WTC11 (cell line): ENCODE measurements at places on chromosomes 7 and 10.

- peaks cover 18% of the 10 kb centered on the region for H3K4me1 ChIP-seq
- H3K4me3 ChIP-seq = no peak overlapping the region
- H3K27ac ChIP-seq = no peak overlapping the region
- DNase-seq = no peak
- H3K36me3 ChIP-seq = no peaks in the 10 kb centered on the region
- no peaks in the 10 kb centered on the region for H3K27me3 ChIP-seq
Observed at GRCh38 chr10:14060320-14061070, 270.2 kb downstream of the FRMD4A start.

GRCh38 chr10:3787016-3787400, 2.0 kb upstream of the KLF6 start:
- peak overlapping the region; percentile 91; the same call in 1 of the 2 replicates for H3K27ac ChIP-seq
- peaks cover 33% of the 10 kb centered on the region for H3K4me1 ChIP-seq
- H3K36me3 ChIP-seq = peaks cover 8% of the 10 kb centered on the region
- DNase-seq = no peak

GRCh38 chr7:151062399-151063211, 3.2 kb downstream of the SLC4A2 start:
- DNase-seq = peak; percentile 94
- peaks cover 31% of the 10 kb centered on the region for H3K4me1 ChIP-seq
- peaks cover 2% of the 10 kb centered on the region; the same call in 1 of the 2 replicates for H3K27me3 ChIP-seq
- no peak overlapping the region for H3K27ac ChIP-seq
- H3K36me3 ChIP-seq = peaks cover 14% of the 10 kb centered on the region

GRCh38 chr10:74799721-74800221, 26.6 kb upstream of the KAT6B start:
- no peaks in the 10 kb centered on the region for H3K36me3 ChIP-seq
- peaks cover 14% of the 10 kb centered on the region for H3K4me1 ChIP-seq
- no peaks in the 10 kb centered on the region for H3K27me3 ChIP-seq
- H3K4me3 ChIP-seq = no peak overlapping the region
- no peak for DNase-seq

DNA sequence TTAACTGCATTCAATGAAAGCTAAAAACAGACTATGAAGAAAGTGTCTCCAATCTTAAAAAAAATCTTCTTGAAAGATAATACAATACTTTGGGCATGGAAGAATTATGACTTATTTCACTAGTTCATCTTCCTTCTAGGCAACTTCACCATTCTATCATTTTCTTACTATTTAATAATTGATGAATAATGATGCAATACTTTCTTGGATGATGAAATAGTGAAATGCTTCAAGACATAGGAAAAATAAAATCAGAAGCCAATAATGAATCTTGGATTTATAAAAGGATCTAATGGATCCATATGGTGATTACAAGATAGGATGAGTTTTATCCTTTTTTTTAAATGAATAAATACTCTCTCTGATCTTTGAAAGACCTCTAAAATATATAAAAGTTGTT, 4.4 kb downstream of the DMBT1 start:
- H3K4me1 ChIP-seq = peaks cover 9% of the 10 kb centered on the region
- H3K4me3 ChIP-seq = no peak overlapping the region
- no peak for DNase-seq
- H3K27me3 ChIP-seq = peaks cover 5% of the 10 kb centered on the region; the same call in 1 of the 2 replicates
- no peaks in the 10 kb centered on the region for H3K36me3 ChIP-seq

DNA sequence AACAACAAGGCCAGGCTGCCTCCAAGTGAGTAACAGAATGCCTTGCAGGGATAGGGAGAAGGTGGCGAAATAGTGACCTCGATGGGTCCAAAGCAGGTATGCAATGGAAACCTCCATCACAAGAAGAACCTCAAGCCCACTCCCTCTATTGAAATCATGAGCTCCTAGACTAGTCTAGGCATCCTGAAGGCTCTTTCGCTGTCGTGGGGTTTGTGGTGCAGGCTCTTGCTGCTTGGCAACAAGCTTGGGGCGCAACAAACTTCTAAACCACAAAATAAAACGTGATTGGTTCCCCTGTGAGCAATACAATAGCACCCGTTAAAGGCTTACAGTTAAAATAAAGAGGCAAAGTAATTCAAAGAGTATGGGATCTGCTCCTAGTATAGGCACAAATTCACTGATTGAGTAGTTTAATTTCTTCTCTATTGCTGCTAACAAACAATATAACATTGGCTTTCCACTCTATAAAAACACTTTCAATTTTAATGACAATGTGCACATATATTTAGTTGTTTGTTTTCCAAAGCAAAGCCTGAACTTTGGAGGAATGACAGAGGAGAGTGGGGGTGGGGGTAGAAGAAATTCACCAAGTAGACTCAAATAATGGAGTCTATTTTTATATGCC, 64.1 kb downstream of the C10orf67 start:
- no peaks in the 10 kb centered on the region for H3K36me3 ChIP-seq
- peaks cover 25% of the 10 kb centered on the region for H3K4me1 ChIP-seq
- DNase-seq = peak; percentile 38
- peak overlapping the region; percentile 70 for H3K27ac ChIP-seq
- H3K27me3 ChIP-seq = no peaks in the 10 kb centered on the region; the same call in 1 of the 2 replicates

DNA sequence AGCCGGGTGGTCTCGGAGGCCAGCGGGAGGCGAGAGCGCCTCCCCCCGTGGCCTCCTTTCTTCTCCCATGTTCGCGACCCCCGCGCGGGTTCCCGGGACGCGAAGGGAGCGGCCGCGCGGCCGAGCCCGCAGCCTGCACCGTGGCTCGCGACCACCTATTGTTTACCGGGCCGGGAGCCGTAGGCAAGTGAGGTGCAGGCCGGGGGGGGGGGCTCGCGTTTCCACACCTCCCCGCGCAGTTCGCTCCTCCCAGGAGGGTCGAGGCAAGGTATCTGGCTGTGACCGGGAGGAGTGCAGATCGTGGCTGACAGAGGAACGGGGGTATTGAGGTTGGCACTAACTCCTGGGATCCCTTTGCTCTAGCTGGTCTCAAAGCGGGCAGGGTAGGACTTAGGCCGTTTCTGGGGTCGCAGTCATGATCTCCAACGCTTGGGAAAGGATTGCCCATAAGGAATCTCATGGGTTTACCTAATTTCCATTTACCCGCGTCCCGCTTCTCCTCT, 734 bp downstream of the PTPN12 start:
- H3K36me3 ChIP-seq = peaks cover 7% of the 10 kb centered on the region
- peaks cover 4% of the 10 kb centered on the region; the same call in 1 of the 2 replicates for H3K27me3 ChIP-seq
- peak overlapping the region; percentile 88 for H3K27ac ChIP-seq
- peak overlapping the region; percentile 95 for H3K4me3 ChIP-seq
- peak; percentile 31 for DNase-seq
- H3K4me1 ChIP-seq = peaks cover 39% of the 10 kb centered on the region

- H3K27me3 ChIP-seq = no peaks in the 10 kb centered on the region; the same call in 1 of the 2 replicates
- H3K4me1 ChIP-seq = peaks cover 8% of the 10 kb centered on the region; the same call in 1 of the 2 replicates
- peak; percentile 40 for DNase-seq
- no peak overlapping the region for H3K27ac ChIP-seq
- no peaks in the 10 kb centered on the region for H3K36me3 ChIP-seq
Observed at GRCh38 chr7:73888959-73889358, 28.0 kb downstream of the TMEM270 start.

GRCh38 chr7:20816372-20816959, 29.8 kb upstream of the SP8 start:
- no peaks in the 10 kb centered on the region for H3K36me3 ChIP-seq
- peak overlapping the region; percentile 30 for H3K4me3 ChIP-seq
- H3K27me3 ChIP-seq = no peaks in the 10 kb centered on the region
- H3K27ac ChIP-seq = peak overlapping the region; percentile 87
- H3K4me1 ChIP-seq = peaks cover 24% of the 10 kb centered on the region
- DNase-seq = no peak

DNA sequence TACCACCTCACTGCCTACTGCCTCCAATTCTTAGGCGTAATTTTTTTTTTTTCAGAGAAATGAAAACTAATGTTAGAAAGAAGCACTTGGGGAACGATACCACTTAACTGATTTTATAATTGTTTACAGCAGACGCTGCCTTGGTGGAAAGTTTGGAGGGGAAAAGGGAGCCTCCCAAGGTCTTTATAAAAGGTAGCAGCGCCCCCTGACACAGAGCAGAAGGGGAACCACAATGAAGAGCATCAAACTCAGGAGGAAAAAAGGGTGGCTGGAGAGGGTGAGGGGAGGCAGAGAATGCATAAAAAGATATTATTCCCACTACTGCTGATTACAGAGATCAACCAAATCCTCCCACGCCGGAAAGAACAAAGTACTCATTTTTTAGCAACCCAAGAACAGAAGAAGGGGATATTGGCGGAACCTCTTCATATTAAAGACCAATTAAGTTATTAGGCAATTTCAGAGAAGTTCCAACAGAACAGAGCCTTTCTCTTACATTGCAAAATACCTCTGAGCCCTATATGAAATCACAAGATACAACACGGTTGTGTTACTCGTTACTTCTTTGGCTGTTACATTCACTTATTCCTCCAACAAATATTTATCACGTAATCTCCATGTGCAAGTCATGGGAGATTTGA, 135.8 kb downstream of the TEX36 start:
- H3K27me3 ChIP-seq = no peaks in the 10 kb centered on the region; the same call in 1 of the 2 replicates
- DNase-seq = no peak
- H3K4me1 ChIP-seq = peaks cover 20% of the 10 kb centered on the region
- no peaks in the 10 kb centered on the region for H3K36me3 ChIP-seq
- no peak overlapping the region for H3K27ac ChIP-seq

- H3K36me3 ChIP-seq = no peaks in the 10 kb centered on the region
- no peak overlapping the region for H3K4me3 ChIP-seq
- no peak overlapping the region for H3K27ac ChIP-seq
- no peaks in the 10 kb centered on the region for H3K4me1 ChIP-seq
- DNase-seq = no peak
Observed at GRCh38 chr7:20364571-20365196, 34.0 kb downstream of the ITGB8 start.

GRCh38 chr10:82358486-82359099, 483.6 kb downstream of the NRG3 start:
- H3K36me3 ChIP-seq = no peaks in the 10 kb centered on the region
- H3K4me1 ChIP-seq = peaks cover 6% of the 10 kb centered on the region; the same call in 1 of the 2 replicates
- no peak overlapping the region for H3K4me3 ChIP-seq
- no peak for DNase-seq
- H3K27me3 ChIP-seq = no peaks in the 10 kb centered on the region
- H3K27ac ChIP-seq = no peak overlapping the region
